Esophagus muscularis mucosa (tissue), 4 donors: ENCODE measurements at places on chromosomes 5 and 9. TPM values are rescaled to one million over a fixed set of nuclear protein-coding genes. Genes with fewer than 3 reads are reported as not detected.
A peak's percentile ranks its signal among the peaks of the same experiment; 100 is the strongest.

Gene PRDM9
- not detected for total RNA-seq

Gene SLIT3
- 41.1 TPM for total RNA-seq

DNA sequence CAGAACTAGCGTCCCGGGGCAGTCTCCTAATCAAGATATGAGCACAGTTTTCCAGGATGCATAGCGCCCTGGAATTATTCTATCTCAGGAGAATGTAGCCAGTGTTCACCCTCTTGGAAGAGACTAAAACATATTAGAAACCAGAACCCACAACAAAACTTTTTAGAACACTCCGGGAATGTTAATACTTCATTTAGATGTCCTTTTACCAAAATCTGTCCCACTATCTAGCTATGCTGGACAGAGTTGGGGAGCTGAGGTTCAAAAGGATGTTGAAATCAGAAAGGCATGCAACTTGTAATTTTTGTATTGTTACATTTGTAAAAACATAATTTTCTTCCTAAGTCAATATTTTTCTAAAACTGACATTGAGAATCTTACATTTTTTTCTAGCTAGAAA is 386.5 kb upstream of the RFX3 start:
- no peak overlapping the region for H3K4me3 ChIP-seq
- no peaks in the 10 kb centered on the region for H3K36me3 ChIP-seq
- H3K27ac ChIP-seq: no peak overlapping the region
- H3K27me3 ChIP-seq: no peaks in the 10 kb centered on the region
- no peak for DNase-seq
- no peaks in the 10 kb centered on the region for H3K4me1 ChIP-seq

Gene LRRC14B
- total RNA-seq: not detected

DNA sequence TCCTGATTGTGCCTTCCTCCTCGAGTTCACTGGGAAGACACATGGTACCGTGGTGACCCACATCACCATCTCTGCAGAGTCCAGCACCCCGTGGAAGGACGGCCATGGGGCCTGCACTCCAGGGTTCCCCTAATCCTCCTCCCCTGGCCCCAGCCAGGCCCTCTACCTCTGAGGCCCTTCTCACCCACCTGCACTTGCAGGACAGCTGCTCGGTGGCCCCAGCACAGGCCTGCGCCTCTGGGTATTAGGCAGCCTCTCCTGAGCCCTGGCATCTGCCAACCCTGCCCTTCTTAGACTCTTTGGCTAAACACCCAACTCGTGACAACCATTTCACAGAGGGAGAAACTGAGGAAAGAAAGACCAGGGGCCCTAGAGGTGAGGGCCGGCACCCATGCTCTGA is 28.9 kb upstream of the CPLX2 start:
- H3K27me3 ChIP-seq: peaks cover 53% of the 10 kb centered on the region
- H3K36me3 ChIP-seq: no peaks in the 10 kb centered on the region
- DNase-seq: no peak
- no peak overlapping the region for H3K4me3 ChIP-seq

Gene FYB1
- total RNA-seq: 3.2 TPM

Gene POU4F3
- 0.17 TPM for total RNA-seq

Gene PCDHA9
- total RNA-seq: 0.23 TPM

GRCh38 chr5:87081016-87081415 is 186.7 kb upstream of the RASA1 start:
- no peak overlapping the region for H3K4me3 ChIP-seq
- no peak overlapping the region for H3K27ac ChIP-seq

Gene FOXD4L4
- total RNA-seq: not detected

- no peaks in the 10 kb centered on the region for H3K27me3 ChIP-seq
- no peak overlapping the region for H3K27ac ChIP-seq
- no peaks in the 10 kb centered on the region for H3K4me1 ChIP-seq
- H3K4me3 ChIP-seq: no peak overlapping the region
- DNase-seq: no peak
These were observed 3.7 kb downstream of the PLAC8L1 start for GRCh38 chr5:146101646-146102045.

DNA sequence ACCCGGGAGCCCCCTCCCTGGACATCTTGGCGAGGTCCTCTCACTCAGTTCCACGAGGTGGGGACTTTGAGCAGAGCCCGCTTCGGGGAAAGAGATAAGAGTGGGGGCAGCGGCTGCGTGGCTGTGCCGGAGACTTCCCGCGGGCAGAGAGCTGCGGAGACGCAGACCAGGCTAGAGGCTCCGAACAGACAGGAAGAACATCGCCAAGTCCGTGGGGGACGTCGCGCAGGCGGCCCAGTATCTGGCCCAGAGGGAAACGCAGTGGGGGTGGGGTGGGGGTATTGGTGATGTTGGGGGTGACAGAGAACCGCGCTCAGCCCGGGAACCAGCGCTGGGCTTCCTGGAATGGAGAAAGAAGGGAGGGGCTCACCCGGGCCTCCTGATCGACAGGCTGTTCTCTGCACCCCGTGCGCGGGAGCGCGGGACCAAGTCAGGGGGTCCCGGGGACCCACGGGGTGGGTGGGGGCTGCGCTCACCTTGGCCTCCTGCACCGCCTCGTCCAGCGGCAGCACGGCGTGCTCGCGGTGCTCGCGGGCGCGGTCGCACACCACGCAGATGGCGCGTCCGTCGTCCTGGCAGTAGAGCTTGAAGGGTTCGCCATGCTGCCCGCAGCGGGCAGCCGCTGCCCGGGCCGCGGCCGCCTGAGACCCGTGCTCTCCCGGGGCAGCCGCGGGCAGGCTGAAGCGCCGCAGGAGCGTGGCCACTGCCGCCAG is 727 bp downstream of the TRIM7 start:
- peaks cover 14% of the 10 kb centered on the region for H3K4me1 ChIP-seq
- DNase-seq: no peak
- no peaks in the 10 kb centered on the region for H3K36me3 ChIP-seq
- no peaks in the 10 kb centered on the region for H3K27me3 ChIP-seq

Gene CXXC5
- 22.0 TPM for total RNA-seq

DNA sequence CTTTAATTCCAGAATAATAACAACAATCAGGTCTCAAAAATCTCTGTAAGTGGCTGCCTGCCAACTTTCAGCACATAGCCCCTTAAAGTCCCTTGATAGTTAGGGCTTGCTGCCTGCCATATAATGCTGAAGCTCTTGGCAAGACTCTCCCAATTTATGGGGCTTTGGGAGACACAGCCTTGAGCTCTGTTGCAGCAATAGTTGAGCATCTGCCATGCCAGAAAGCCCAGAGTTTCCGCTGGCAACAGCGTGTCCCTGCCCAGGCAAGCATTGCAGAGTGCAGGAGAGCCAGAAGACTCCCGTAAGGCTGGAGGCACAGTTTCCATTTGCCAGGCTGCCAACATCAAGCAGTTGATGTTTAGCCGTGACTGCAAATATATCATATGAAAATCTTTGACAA is 678.5 kb upstream of the NUDT12 start:
- H3K27me3 ChIP-seq: no peaks in the 10 kb centered on the region
- H3K36me3 ChIP-seq: no peaks in the 10 kb centered on the region
- no peaks in the 10 kb centered on the region for H3K4me1 ChIP-seq
- no peak overlapping the region for H3K27ac ChIP-seq
- no peak overlapping the region for H3K4me3 ChIP-seq

- H3K27ac ChIP-seq: no peak overlapping the region
- H3K4me3 ChIP-seq: no peak overlapping the region
- H3K36me3 ChIP-seq: no peaks in the 10 kb centered on the region
- no peaks in the 10 kb centered on the region for H3K27me3 ChIP-seq
- no peak for DNase-seq
- no peaks in the 10 kb centered on the region for H3K4me1 ChIP-seq
These were observed 105.5 kb upstream of the PDE4D start for GRCh38 chr5:59999056-59999455.

DNA sequence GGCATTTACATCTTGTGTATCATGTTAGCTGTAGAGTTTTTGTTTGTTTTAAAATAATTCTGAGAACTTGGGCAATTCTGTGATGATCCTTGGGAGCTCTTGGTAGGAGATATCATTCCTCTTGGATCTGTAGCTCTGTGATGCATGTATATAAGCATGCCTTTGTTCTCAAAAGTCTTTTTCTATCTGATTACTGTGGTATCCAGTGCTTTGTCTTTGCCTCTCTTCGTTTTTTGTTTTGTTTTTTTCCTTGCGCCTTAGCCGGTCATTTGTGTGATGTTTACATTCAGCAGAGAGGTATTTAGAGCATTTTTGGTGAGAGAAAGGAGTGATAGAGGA is 110.0 kb downstream of the PAM start:
- DNase-seq: no peak
- no peaks in the 10 kb centered on the region for H3K27me3 ChIP-seq
- H3K4me3 ChIP-seq: peak overlapping the region; percentile 79
- H3K36me3 ChIP-seq: no peaks in the 10 kb centered on the region
- H3K27ac ChIP-seq: peak overlapping the region; percentile 90
- peaks cover 35% of the 10 kb centered on the region for H3K4me1 ChIP-seq

Gene FCN2
- not detected for total RNA-seq

Gene IFNE
- not detected for total RNA-seq

Gene IL9
- not detected for total RNA-seq

DNA sequence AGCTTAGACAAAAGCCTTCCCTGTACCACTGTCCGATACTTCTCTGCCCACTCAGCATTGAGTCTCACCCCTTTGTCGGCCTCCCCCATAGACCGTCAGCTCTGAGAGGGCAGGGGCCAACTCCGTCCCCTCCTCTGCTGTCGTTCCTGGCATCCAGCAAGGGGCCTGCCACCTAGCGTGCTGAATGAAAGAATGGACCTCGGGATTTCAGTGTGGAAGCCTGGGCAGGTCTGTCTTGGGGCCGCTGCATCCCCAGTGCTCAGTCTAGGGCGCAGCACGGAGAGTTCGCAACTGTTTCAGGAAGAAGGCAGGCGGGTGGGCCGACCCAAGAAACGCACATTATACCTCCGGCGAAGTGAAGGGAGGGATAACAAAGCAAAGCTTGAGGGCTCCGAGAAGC is 1.5 kb upstream of the TOR1B start:
- H3K27me3 ChIP-seq: no peaks in the 10 kb centered on the region
- DNase-seq: no peak
- no peak overlapping the region for H3K4me3 ChIP-seq
- H3K4me1 ChIP-seq: peaks cover 20% of the 10 kb centered on the region
- H3K27ac ChIP-seq: no peak overlapping the region

DNA sequence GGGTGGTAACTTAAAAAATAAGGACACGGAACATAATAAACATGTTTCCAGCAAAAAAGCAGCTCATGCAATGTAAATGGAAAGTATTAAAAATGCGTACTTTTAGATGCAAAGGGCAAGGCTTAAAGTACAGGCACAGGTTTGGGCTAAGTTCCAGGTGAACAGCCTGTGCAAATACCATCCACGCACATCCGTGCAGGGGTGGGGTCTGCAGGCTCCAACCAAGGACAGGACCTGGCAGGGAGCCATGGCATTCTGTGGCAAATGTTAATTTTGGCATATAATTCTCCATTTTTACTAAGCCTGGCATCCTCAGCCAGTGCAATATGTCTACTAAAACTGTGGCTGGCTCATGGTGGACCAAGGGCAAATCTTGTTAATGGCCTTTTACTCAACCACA is 365.8 kb upstream of the DAP start:
- H3K27ac ChIP-seq: no peak overlapping the region
- no peaks in the 10 kb centered on the region for H3K36me3 ChIP-seq
- no peak for DNase-seq

Gene TAF11L5
- not detected for total RNA-seq

DNA sequence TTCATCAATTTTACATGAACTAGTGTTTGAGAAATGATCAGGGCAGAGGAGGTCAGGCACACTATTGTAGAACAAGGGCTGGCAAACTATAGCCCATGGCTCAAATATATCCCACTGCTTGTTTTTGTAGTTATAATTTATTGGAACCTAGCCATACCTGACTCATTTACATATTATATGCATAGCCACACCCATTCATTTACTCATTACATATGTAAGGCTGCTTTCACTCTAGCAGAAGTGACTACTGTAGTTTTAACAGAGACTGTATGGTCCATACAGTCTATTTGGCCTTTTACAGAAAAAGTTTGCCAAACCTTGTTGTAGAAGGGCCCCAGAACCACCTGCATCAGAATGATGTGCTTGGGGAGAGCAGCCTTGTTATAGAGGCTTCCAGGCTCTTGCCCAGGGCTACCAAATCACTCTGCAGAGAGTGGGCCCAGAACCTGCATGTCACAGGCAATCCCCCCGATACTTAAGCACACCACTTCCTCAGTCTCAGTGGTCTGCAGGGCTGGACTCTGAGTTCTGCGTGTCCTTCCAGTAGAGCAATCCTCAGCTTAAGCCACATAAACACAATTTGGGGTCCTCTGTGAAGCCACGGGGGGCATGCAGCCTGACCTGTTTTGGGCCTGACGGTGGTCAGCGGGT is 6.7 kb downstream of the ANKS6 start:
- H3K27me3 ChIP-seq: no peaks in the 10 kb centered on the region
- H3K36me3 ChIP-seq: peaks cover 31% of the 10 kb centered on the region
- no peak for DNase-seq
- no peak overlapping the region for H3K27ac ChIP-seq

DNA sequence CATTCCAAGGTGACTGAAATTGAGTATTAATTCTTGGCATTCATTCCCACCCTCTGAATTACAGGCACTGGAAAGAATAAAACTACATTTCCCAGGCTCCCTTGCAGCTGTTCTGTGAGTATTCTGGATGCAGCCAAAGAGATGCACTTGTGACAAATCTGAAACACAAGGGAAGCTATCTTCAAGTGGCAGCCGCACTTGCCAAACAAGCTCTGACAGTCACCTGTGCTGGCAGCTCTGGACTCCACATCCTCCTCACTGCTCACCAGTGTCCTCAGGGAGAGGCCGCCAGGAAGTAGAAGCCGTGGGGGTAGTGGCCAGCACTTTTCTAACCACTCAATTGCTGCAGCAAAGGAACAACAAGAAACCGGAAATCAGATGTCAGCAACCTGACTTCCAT is 275.0 kb downstream of the NR2F1-AS1 start:
- no peaks in the 10 kb centered on the region for H3K4me1 ChIP-seq
- no peak overlapping the region for H3K4me3 ChIP-seq
- no peaks in the 10 kb centered on the region for H3K27me3 ChIP-seq
- H3K36me3 ChIP-seq: no peaks in the 10 kb centered on the region
- no peak for DNase-seq

- no peaks in the 10 kb centered on the region for H3K36me3 ChIP-seq
- no peaks in the 10 kb centered on the region for H3K27me3 ChIP-seq
- DNase-seq: no peak
- peaks cover 22% of the 10 kb centered on the region for H3K4me1 ChIP-seq
These were observed 58.0 kb downstream of the FXN start for GRCh38 chr9:69093471-69094103.

GRCh38 chr9:113887436-113887835 is 11.3 kb downstream of the ZNF618 start:
- DNase-seq: peak; percentile 17
- H3K36me3 ChIP-seq: no peaks in the 10 kb centered on the region
- H3K4me3 ChIP-seq: no peak overlapping the region
- no peak overlapping the region for H3K27ac ChIP-seq
- no peaks in the 10 kb centered on the region for H3K27me3 ChIP-seq

DNA sequence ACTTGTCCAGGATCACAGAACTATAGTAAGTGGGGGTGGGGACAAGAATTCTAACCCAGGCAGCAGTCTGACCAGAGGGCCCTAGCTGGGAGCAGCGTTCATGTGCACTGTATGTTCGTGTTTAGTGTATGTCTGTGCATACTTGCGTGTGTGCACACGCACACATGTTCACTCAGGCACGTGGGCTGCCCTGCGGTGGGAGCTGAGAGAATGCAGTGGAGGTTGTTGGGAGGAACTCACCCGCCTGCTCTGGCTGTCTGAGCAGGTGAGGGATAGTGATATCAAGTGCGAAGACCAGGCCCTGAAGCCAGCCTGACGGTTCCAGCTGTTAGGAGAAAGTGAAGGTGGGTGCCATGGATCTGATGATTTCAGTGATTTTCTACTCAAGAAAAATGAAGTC is 942 bp downstream of the DCANP1 start:
- no peaks in the 10 kb centered on the region for H3K36me3 ChIP-seq
- peaks cover 5% of the 10 kb centered on the region for H3K4me1 ChIP-seq
- no peak overlapping the region for H3K27ac ChIP-seq
- H3K4me3 ChIP-seq: no peak overlapping the region
- no peaks in the 10 kb centered on the region for H3K27me3 ChIP-seq
